ENCODE measurements at places on chromosomes 1 and 21.

- no peak for DNase-seq
Measured at GRCh38 chr1:227774821-227775661, 39.8 kb downstream of the SNAP47 start.

DNA sequence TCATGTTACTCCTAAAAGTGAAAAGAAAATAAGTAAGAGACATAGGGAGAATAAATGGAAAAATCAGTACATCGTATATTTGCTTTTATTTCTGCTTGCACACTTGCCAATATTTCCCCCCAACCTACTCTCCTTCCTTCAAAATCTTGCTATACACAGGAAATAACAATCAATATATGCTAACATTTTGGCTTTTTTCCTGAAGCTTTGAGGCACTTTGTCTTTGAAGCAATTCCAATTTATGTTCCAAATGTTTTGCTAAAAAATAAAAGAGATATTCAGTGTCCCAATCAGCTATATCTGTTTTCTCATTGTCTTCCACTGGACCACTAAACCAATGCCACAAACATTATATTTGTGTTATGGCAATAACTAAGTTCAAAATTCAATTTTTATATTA is 184.0 kb upstream of the NEGR1 start:
- DNase-seq: no peak

GRCh38 chr1:228275430-228276173 is 67.8 kb downstream of the OBSCN start:
- peak; percentile 89 for DNase-seq

- no peak for DNase-seq
Measured at GRCh38 chr1:22584001-22584562, 20.8 kb downstream of the EPHA8 start.

DNA sequence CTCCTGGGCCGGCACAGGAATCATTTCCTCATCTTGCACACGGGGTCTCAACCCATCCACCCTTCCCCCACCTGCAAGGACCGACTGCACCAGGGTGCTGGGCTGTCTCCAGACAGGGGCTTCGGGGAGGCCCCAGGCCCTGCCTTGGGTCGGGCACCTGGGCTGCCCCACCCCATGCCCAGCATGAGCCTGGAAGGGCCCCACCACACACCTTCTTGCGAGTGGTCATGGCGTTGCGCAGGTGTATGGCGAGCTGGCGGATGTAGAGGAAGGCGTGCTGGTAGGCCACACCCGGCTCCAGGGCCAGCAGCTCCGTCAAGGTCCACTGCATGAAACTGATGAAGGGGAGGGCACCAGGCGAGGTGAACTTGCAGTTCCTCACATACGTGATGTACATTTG is 6.9 kb downstream of the NOC2L start:
- DNase-seq: no peak

- DNase-seq: no peak
Measured at GRCh38 chr1:210568631-210569030, 239.9 kb downstream of the HHAT start.

DNA sequence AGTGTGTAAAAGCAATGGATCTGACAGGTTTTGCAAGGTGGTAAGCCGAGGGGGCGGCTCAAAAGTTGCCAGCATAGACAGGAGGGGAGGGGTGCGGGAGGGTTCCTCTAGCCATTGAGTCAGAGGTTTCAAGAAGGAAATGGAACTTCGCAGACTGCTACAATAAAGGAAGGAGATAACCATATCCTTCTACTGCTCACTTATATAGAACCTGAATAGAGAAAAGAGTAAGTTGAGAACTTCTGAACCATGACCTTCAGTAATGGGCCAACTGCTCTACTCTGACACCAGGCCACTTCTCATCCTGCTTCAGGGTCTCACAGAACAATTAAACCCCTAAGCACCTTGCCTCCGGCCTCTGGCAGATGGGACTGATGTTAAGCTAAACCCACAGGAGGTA is 26.3 kb upstream of the BCAR3 start:
- peak; percentile 44 for DNase-seq

DNA sequence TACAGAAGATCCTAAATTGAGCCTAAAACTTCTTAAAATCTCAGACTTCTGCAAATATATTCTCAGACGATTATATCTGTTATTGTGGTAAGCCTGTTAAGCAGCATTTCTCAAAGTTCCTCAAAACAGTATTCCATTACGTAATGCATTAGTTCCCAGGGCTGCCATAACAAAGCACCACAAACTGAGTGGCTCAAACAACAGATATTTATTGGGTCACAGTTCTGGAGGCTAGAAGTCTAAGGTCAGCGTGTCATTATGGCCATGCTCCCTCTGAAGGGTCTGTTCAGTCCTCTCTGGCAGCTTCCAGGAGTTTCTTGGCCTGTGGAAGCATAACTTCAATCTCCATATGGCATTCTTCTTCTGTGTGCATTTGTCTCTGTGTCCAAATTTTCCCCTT is 103.5 kb upstream of the ST6GALNAC5 start:
- DNase-seq: no peak

- DNase-seq: no peak
Measured at GRCh38 chr1:229305392-229305791, 34.5 kb downstream of the RAB4A start.

GRCh38 chr1:150171801-150172200 is 22.1 kb downstream of the PLEKHO1 start:
- no peak for DNase-seq

DNA sequence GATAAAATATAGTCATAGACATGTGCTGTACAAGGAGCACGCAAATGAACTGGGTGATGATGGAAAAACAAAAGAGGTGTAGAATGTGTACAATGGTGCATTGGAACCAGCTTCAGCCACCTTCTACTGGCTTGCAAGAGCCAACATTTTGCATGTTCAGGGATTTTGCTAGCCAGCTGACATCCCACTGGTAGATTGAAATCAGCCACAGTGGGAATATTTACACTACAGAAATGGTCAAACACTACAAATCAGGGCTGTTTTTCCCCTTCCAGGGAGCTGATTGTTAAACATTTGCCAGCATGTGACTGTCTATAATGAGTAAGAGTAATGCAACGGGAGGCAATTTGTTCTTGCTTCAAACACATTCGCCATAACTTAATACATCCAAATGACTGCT is 23.2 kb downstream of the PMVK start:
- DNase-seq: no peak

GRCh38 chr1:46137916-46138315 is 5.5 kb upstream of the PIK3R3 start:
- DNase-seq: no peak

- no peak for DNase-seq
Measured at GRCh38 chr1:6638226-6638625, 13.6 kb downstream of the THAP3 start.

- DNase-seq: no peak
Measured at GRCh38 chr1:226134170-226135058, 52.1 kb downstream of the ACBD3 start.

- no peak for DNase-seq
Measured at GRCh38 chr1:198906739-198907422, 268.0 kb downstream of the PTPRC start.

DNA sequence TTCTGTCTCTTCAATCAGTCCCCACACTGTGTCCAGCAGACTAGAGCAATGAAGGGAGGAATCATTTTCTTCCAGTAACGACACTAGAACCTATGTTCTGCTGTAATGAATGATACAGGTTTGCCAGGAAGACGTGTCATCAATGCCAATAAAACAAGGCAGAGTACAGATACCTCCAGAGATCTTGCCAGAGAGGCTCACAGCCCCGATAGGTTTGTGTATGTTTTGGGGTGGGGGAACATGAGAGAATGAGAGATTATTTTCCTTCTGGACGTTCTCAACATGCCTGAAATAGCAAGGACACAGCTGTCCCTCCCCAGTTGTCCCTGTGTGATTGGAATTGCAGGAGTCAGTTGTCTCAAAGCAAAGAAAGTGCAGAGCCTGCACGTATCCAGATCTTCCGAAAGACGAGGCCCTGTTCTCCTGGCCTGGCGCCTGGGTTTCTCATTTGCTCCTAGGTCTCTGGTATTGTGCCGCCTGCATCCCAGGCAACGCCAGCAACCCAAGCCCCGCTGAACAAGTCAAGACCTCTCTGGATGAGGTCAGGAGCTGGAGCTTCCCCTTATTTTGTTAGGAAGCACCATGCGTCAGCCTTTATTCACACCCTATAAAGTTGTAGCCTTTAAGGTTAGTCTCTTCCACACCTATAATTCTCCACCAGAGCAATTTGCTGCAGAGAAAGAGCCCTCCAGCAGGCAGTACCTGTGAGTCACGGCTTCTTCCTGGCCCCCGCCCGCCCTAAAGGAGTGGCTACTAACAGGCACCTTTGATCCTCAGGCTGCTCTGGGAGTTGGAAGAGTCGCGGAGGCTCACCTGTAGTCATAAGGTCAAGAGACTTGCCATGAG is 130.5 kb downstream of the TOMM20 start:
- DNase-seq: no peak

- DNase-seq: no peak
Measured at GRCh38 chr1:169109561-169110134, 3.2 kb downstream of the ATP1B1 start.

DNA sequence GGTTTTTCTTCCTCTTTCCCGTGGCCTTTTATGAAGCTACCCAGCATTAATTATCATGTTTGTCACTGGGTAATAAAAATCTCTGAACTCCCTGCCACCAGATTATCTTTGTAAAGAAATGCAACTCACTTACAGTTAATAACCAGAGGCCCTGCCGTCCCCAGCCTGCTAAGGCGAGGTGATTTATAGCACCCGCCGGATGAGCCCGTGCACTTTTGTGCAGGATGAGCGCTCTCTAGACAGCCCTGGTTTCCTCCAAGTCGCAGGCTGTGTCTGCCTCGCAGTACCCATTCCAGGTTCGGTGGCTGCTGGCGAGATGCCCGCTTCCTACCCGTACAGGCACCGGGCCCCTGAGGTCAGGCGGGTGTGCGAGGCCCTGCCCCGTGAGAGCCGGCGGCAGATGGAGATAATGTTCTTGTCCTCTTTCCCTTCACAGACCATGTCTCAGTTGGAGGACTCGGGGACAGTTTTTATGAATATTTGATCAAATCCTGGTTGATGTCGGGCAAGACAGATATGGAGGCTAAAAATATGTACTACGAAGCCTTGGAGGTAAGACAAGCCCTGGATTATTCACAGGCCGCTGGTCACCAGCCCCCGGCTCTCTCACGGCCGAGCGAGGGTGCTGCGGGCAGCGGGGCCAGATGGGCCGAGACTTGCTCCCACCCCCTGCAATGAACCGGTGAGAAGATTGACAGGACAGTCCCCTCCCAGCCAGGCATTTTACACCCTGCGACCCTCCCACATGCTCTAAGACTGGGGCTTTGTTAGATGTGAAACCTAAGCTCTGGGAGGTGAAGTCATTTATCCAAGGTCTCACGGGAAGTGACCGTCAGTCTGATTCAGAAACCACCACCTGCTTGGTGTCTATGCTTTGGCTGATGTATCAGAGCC is 28.5 kb upstream of the SELENON start:
- DNase-seq: peak; percentile 40

DNA sequence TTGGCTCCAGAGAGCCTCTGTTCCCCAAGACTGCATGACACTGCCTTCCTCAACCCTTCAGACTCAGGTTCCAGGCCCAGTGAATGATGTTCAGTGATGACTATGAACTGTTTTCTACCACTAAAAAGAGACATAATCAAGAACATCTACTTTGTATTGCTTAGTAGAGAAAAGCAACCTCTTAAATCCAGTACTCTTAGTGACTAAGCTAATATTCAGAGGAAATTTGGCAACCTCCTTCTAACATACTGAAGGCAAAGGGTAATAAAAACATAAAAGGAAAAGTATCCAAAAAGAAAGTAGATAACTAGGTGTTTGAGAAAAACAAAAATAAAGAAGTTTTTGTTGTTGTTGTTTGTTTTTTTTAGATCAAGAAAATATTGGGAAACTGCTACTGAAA is 153.3 kb upstream of the RUNX1 start:
- no peak for DNase-seq

GRCh38 chr1:208885650-208886049 is 641.5 kb upstream of the PLXNA2 start:
- no peak for DNase-seq

DNA sequence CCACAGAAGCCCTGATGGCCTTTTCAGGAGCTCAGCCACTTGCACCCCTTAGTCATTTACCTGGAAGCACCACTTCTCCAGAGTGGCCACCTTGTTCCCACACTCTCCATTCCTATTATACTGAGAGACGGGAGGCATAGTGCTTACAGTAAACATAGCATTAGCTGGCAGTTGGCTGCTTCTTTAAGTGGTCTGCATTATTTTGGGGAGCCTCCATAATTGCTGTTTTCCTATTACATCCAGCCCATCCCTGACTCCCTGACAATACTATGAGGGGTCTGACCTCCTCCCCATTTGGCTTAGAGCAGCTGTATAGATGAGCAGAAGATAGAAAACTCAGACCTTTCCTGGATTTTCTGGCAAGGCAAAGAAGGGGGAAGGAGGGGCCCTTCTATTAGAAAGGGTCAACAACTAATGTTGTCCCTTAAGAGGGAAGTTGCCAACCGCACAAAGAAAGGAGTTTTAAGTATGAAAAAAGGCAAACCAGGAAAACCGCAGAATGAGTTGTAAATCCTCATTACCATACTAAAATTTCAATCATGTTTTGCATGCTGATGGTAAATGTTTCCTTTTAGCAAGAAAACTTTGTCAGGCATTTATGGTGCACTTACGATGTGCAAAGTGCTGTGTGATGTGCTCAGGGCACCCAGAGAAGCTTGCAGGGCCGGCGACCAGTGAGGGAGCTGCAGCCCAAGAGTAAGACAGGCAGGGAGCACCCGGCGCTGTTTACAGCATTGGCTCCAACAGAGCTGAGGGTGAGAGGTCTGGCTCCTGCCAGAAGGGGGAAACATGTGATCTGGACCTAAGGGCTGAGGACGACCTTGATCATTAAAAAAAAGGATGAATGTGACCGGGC is 167.3 kb downstream of the ZZZ3 start:
- DNase-seq: no peak

DNA sequence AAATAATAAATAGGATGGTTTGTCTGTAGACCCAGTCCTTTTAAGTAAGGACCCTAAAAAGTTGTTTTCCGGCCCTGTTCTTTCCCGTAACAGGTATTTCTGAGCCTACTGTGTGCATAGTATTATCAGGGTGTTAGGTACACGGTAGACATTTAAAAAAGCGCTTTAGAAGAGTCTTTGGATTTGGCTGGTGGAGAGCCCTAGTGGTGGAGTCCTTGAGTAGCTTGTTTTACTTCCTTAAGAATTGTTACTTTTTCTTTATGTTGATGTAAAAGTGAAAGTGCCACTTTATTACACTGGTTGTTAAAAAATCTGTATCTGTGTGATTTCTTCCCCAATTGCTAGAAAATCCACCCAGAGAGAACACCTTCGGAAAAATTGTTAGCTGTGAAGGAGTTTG is 36.8 kb downstream of the SMYD2 start:
- no peak for DNase-seq

GRCh38 chr1:99956755-99957154 is 13.0 kb upstream of the SLC35A3 start:
- DNase-seq: no peak

GRCh38 chr1:18764362-18764761 is 95.1 kb downstream of the TAS1R2 start:
- no peak for DNase-seq

- DNase-seq: no peak
Measured at GRCh38 chr1:229280037-229280828, 9.3 kb downstream of the RAB4A start.

GRCh38 chr1:55195521-55196233 is 19.5 kb downstream of the USP24 start:
- DNase-seq: no peak

- no peak for DNase-seq
Measured at GRCh38 chr1:62796221-62796620, 12.3 kb downstream of the ATG4C start.

GRCh38 chr1:207649210-207649753 is 4.3 kb downstream of the CR1L start:
- DNase-seq: no peak

- DNase-seq: no peak
Measured at GRCh38 chr1:178484698-178485225, 12.0 kb downstream of the CLEC20A start.
